Right hindlimb (tissue), 1 donor: ENCODE measurements at places on chromosomes 6 and 20.

- DNase-seq = no peak
Observed at GRCh38 chr20:53445932-53446331, 147.7 kb downstream of the ZNF217 start.

DNA sequence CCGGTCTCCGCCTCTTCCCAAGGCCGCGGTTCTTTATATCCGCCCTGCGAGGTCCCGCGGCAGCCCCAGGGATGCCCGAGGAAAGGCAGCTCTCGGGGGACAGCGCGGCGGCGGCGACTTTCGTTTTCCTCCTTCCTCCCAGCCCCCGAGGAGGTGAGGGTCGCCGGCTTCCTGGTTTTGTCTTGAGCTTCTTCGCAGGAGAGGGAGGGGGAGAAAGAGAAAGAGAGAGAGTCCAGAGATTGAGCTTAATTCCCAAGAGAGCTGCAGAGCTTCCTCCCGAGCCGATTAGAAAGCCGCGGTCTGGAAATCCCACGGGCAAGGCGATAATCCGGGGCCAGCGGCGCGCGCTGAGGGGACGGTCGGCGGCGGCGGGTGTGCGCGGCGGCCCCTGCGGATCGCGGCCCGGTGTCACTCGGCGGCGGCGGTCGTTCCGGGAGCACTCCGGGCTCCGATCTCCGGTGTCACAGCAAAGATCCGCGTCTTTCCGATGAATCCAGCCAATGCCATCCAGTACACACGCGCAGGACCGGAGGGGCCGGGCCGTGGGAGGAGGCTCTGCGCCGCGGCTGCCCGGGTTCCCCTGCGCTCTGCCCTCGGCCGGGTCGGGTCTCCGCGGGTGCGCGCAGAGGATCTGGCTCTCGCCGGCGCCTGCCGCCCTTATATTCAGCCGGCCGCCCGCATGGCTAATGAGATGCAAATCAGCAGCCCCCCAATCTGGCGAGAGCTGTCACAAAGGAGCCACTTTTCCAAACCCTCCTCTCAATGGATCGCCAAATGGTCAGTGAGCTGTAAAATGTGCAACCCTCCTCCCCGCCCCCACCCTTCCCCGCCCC lies at the start of gene DLL1:
Gene DLL1 (minus strand): TSS at position 783 of the 833 bp plus-strand sequence. CDS start 939 bp downstream, outside the sequence.
- peak; percentile 70 for DNase-seq

DNA sequence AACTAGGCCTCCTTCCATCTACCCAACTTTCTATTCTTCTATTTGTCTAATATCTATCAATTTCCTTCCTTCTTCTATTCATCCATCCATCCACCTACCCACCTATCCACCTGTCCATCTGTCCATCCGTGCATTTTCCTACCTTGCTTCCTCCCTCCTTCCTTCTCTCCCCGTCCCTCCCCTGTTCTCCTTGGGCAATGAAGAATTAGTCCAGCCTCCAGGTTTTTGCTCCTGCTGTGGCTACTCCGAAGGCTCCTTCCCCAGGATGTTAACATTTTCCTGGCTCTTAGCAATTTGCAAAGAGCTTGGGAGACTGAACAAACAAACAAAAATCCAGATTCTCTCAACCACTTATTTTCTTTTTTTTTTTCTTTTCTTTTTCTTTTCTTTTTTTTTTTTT lies 81.6 kb downstream of the KCNB1 start:
- peak; percentile 54 for DNase-seq

- no peak for DNase-seq
Observed at GRCh38 chr6:150391890-150392289, 23.1 kb downstream of the IYD start.

GRCh38 chr6:134223796-134224420 lies 94.0 kb downstream of the SGK1 start:
- DNase-seq = no peak

DNA sequence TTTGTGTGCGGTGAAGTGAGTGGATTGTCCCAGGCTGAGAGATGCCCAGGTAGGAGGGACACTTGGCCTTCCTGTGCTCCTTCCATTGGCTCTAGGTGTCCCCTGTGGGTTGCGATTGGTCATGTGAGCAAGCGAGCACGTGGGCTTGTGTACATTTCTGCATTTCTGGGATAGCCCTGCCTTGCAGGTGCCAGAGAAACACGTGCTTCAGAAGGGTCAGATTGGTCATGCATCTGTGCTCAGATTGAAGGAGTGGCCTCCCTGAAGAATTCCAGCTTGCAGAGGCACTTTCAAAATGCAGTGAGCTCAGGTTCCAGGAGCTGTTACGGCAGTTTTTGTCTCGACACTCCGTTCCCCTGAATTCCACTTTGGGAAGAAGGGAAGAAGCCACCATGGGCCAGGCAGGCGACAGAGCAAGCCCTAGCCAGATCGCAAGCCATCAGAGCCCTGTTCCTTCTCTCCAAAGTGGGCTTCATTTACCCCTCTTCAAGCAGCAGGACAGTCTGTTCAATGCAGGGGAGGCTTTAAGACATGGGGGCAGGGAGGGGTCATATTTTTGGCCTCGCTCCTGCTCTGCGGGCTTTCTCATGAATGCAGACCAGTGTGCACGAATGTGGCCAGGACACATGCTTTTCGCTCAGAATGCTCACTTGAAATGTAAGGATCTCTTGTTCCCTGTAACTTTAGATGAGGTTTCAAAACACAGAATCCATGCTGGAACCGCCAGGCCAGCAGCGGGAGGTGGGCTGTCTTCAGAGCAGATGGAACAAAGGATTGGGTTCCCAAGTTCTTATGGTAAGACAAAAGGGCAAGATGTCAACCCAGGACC lies 78.6 kb upstream of the AKAP12 start:
- DNase-seq = peak; percentile 80

- DNase-seq = no peak
Observed at GRCh38 chr6:16684896-16685554, 76.2 kb downstream of the ATXN1 start.
